ENCODE measurements at places on chromosomes 12 and 14.

DNA sequence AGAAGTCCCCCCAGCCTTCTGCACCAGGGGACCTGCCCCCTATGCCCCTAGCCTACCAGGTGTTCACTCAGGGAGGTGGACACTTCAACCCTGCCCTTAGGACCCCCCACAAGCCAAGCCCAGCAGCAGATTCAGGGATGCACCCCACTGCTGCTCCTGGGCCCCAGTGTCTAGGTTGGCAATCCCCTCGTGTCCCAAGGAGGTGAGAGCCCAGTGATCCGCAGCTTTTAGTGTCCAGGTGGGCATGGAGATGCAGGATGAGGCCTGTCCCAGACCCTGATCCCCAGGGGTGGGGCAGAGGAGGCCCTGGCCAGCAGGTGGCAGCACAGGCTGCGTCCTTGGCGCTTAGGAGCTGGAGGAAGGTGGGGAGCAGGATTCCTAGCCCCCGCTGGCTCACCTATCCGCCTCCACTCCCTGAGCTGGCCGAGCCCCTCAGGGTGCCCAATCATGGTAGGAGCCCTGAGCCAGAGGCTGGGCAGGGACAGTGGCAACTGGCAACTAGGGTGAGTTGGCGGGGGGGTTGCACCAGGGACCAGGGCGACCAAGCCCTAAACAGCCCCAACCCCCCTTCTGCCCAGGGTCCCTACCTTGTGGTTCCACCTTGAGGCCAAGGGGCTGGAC is 4.1 kb downstream of the CKB start:
- DNase-seq: peak; percentile 89

- no peak for DNase-seq
Observed at GRCh38 chr12:50638482-50638880, 125.4 kb upstream of the ATF1 start.

GRCh38 chr12:54378796-54379397 is 5.6 kb downstream of the ZNF385A start:
- peak; percentile 64 for DNase-seq

GRCh38 chr12:95096378-95096777 is 23.0 kb upstream of the NR2C1 start:
- no peak for DNase-seq

GRCh38 chr14:21192447-21192822 is 36.6 kb upstream of the OR5AU1 start:
- DNase-seq: no peak

- DNase-seq: peak; percentile 35
Observed at GRCh38 chr12:27828196-27828595, 48.2 kb upstream of the MANSC4 start.

DNA sequence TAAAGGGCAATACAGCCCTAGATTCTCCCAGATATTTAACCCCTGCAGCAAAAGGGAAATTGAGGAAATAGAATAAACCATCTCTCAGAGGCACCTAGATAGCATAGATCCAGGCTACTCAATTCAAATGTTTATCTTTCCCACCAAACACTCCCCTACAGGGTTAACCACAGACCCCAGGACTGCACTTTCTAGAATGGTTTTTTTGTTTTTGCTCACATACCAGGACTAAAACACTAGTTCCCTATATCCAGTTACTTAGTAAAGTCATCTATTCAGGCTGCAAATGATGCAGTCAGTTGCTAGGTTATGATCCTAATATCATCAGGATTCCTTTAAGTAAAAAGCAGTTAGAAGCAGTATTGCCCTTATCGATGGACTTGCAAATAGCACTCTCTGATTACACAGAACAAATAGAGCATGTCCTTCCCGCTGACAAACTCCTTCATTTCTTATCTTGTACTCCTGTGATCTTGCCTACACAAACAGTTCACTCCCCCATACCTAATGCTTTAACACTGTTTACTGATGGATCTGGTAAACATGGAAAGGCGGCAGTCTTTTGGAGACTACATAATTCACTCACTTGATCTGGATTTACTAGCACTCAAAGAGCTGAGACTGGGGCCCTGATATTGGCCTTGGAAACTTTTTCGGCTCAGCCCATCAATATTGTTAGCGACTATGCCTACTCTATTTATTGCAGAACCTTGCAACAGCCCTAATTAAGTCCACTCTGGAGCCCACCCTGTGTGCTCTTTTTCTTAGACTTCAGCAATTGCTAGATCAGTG is 257.2 kb upstream of the DIO2 start:
- no peak for DNase-seq

- no peak for DNase-seq
Observed at GRCh38 chr14:89491711-89492381, 74.8 kb upstream of the FOXN3 start.

DNA sequence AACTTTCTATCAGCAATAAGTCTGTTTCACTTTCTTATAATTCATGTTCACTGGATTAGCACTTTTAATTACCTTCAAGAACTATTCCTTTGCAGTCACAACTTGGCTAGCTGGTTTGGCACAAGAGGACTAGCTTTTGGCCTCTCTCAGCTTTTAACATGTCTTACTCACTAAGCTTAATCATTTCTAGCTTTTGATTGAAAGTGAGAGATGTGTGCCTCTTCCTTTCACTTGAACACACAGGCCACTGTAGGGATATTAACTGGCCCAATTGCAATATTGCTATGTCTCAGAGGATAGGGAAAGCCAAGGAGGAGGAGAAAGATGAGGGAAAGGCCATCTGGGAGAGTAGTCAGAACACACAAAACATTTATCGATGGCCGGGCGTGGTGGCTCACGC is 92.7 kb downstream of the PRICKLE1 start:
- DNase-seq: no peak

DNA sequence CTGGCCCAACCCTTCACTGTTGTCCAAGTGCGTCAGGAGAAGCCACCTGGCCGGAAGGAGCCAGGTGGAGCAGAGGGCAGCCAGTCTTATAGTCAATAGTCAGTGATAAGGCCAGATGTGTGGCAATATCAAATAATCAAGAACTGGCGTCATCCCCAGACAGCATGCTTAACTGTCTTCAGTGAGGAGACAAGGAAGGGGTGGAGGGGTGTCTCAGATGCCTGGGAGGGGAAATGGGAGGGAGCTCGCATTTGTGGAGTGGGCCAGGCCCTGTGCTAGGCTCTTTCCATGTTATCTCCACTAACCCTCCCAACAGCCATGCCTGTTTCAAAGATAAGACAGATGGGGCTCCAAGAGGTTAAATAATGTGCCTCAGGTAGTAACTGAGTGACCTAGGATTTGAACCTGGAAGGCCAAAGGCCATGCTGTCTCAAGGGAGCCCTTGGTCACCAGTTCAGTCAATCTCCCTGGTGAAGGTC is 48.9 kb upstream of the FOS start:
- no peak for DNase-seq

- no peak for DNase-seq
Observed at GRCh38 chr12:26346736-26347135, 151.4 kb downstream of the SSPN start.

DNA sequence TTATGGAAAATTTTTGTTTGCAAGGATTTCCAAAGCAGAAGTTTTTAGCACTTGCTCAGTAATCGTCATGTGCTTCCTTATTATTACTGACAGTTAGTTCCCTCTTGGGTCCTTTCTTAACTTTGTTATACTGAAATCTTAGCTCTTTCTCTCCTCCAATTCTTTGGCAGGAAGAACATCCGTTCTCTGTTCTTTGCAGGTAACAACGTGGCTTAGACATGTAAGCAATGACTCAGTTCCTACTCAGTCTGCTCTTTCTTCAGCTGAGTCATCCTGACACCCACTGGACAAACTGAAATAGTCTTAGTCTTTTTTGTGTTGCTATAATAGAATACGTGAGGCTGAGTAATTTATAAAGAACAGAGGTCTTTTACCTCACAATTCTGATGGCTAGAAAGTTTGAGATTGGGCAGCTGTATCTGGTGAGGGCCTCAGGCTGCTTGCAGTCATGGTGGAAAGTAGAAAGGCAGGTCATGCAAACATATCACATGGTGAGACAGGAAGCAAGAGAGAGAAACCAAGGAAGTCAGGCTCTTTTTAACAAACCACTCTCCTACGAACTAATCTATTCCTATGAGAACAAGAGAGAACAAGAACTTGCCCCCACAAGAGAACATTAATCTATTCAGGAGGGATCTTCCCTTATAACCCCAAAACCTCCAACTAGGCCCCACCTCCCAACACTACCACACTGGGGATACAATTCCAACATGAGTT is 49.2 kb downstream of the TESPA1 start:
- DNase-seq: peak; percentile 39

- DNase-seq: no peak
Observed at GRCh38 chr12:49187184-49187583, 1.7 kb downstream of the TUBA1A start.

DNA sequence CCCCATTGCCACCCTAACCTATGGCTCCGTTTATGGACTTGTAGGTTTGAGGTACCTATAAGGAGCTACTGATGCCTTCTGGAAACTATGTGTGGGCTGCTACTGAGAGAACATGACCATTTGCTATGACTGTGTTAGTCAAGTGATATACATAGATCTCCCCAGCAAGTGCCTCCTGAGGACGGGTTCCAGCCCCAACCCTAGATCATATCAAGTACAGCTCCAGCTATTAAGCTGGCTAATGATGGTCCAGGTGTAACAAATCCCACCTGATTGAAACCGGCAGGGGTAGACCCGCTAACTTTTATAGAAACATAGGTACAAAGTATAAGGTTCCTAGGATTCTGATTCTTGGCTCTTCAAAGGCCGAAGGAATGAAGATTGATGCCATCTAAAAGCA is 23.7 kb downstream of the NINJ2 start:
- no peak for DNase-seq

DNA sequence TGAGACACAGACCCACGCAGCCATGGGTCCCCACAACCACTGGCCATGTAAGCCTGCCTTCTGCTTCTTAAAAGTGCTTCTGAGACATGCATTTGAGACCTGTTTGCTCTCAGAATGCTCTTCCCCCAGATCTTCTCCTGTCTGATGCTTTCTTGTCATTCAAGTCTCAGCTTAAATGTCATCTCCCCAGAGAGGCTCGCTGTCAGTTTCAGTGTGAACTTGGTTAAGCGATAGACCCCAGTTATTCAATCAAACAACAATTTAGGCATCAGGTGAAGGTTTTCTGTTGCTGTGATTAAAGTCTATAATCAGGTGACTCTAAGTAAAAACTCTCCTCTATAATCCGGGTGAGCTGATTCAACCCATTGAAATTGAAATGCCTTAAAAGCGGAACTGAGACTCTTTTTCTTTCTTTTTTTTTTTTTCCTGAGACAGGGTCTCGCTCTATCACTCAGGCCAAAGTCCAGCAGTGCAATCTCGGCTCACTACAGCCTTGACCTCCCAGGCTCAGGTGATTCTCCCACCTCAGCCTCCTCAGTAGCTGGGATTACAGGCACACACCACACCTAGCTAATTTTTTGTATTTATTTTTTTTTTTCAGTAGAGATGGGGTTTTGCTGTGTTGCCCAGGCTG is 123.4 kb downstream of the KSR2 start:
- DNase-seq: no peak

GRCh38 chr12:3376779-3377455 is 114.1 kb upstream of the PRMT8 start:
- DNase-seq: no peak

DNA sequence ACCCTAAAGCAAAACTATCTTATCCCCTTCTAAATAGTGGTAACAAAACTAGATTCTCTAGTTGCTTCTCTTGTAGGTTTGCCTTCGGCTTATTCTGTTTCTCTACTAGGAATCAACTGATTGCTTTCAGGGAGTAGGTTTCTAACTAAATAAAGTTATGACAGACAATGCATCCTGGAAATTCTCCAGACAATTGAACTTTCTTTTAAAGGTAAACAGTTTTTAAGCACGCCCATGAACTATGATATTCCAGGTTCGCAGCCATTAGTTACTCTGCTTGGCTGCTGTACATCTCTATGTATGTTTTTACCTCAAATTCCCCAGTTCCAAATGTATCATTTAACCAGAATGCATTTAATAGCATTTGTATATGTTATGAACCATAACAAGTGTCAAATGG is 23.9 kb downstream of the EIF2S3B start:
- DNase-seq: no peak

DNA sequence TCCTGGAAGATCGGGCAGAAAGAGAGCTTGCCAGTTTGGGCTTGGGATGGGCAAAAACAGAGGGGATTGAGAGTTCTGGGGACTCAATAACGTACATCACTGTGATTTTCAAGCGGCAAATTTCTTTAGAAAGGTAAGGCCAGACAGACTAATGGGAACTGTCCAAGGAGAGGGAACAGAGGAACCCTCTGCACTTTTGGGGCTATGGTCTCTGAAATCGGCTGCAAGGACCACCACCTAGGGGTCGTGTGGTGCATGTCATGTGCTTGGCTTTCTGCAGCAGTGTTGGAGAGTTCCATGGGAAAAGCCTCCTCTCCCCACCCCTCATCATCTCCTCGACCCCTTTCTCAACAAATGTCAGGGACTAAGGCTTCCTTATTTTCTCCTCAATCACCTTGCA is 79.6 kb downstream of the PPM1A start:
- DNase-seq: no peak

GRCh38 chr12:51403681-51404136 is 12.5 kb upstream of the GALNT6 start:
- DNase-seq: no peak

- DNase-seq: no peak
Observed at GRCh38 chr12:98060411-98060810, 455.0 kb upstream of the TMPO start.

- DNase-seq: no peak
Observed at GRCh38 chr12:128977441-128977840, 124.2 kb downstream of the GLT1D1 start.

DNA sequence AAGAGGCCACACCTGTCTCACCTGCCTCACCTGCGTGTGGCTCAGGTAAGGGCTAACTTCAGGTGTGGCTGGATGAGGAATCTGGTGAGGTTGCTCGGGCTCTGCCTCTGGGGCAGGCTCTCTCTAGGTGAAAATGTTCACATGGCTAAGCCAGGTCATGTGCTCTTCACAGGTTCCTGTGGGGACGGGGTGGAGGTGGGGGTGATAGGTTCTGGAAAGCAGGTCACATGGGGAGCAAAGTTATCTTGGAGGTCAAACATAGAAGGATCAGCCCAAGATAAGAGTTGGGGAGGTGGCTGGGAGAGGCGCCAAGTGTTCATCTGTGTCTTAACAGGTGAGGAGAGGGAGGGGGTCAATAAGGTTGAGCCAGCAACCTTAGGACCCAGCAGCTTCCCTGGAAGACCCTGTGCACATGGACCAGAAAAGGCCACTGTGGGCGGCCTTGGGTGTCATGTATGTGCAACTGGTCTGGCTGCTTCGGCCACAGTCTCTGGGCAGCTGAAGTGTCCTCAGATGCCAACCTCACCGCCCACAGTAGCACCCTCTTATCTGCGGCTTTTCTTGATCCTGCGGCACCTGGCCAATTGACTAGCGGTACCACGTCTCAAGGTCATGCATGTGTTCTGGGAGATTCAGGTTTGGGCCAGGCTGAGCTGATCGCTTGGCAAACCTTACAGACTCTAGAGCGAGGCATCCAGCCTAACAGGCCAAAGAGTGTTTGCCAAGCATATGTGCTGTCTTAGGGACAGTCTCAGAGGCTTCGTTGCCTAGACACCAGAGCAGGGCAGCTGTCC is 60.5 kb downstream of the CACNA1C start:
- no peak for DNase-seq

DNA sequence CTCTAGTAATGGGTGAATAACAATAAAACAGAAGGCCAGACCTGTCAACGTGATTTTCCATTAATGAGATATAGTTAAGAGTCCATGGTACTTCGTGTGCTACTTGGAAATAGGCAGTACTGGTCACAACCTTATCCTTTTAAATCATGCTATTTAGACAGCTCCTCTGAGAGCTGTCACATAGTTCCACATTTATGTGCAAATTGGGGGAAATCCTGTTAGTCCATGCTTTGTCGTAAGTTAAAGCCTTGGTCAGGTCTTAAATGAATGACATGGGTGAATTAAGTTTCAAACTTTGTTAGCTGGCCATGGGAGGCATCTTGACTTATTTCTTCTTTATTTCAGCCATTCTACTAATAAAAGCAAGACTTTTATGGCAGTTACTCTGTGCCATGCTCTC is 11.9 kb upstream of the BHLHE41 start:
- no peak for DNase-seq
